ENCODE measurements at places on chromosomes 2 and 18.

- peak; percentile 48 for DNase-seq
Measured at GRCh38 chr2:85390941-85391669, 19.1 kb downstream of the CAPG start.

DNA sequence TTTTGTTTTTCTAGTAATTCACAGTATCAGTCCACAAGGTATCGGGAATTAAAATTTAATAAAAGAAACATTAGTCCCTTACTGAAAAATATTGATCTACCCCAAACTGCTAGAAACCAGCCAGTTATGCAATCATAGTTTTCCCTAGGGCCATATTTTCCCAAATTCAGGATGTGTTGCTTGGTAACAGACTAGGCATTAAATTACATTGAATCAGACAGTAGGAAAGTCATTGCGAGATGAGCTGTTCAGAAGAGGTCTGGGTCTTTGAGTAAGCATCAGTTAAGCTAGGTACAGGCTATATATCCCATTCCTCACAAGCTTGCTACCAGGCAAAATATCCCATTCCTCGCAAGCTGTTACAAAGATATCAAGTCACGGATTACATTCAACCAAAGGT lies 123.0 kb upstream of the CCDC150 start:
- no peak for DNase-seq

DNA sequence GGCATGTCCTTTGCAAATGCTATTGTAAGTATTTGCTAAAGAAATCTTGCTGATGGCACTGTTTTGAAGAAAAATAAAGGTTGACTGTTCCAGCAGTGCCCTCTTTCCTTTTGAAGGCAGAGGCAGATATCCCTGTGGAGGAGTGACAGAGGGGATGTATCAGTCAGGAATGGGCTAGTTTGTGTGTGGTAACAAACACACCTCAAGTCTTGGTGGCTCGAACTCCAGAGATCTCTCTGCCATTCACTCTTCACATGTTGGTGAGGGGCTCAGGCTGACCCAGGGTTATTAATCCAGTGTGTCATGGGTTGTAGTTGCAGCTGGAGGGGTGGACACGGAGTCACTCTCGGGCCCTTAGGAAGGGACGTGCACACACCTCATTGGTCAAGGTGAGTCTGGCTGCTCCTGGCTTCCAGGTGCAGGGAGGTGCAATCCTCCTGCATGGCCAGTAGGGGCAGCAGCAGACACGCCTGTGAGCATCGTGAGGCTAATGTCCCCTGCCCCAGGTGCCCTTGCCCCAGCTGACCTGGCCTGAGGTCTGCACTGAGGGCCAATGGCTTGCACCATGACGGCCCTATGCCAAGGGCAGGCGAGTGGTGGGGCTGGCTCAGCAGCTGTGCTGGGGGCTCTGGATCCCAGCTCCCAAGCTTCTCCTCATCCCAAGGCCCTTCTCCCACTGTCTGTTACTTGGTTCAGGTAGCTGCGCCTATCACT lies 146.5 kb downstream of the ASB1 start:
- no peak for DNase-seq

DNA sequence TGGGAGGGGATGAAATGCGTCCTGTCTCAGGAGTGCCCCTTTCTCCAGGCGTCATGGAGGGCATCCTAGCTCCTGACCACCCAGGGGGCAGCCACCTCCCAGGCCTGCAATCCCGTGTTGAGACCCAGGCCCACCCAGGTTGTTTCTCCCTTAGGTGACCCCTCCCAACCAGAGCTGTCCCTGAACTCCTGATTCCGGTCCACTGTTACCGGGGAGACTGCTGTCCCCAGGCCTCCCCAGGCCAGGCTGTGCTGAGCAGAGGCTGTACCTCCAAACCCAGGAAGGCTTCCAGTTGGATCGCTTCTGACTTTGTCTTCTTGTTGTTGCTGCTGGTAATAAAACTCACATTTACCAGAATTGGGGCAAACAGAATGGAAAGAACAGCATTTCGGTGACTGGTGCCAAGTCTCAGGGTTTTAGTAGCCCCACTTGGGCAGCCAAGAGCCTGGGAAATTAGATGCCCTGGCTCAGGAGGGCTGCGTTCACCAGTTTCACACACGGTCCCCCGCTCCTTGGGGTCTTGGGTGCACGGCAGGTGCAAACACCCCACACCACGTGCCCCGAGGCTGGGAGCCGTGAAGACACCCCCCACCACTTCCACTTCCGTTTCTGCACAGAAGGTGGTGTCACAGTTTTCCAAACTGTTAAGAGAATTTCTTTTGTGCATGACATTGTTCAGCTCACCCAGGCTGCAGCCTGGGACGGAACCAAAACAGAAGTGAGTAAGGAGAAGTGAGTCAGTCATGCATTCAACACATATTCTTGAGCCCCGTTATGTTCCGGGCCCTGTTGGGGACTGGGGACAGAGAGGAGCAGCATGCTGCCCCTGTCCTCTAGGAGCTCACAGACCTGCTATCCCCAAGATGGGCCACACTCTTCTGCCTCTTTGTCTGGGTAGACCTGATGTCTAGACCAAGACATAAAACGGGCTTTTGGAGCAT lies 29.4 kb downstream of the ITM2C start:
- no peak for DNase-seq

- no peak for DNase-seq
Measured at GRCh38 chr2:126381091-126381490, 274.9 kb upstream of the GYPC start.

GRCh38 chr2:230692760-230693159 lies 19.9 kb upstream of the CAB39 start:
- DNase-seq: no peak

DNA sequence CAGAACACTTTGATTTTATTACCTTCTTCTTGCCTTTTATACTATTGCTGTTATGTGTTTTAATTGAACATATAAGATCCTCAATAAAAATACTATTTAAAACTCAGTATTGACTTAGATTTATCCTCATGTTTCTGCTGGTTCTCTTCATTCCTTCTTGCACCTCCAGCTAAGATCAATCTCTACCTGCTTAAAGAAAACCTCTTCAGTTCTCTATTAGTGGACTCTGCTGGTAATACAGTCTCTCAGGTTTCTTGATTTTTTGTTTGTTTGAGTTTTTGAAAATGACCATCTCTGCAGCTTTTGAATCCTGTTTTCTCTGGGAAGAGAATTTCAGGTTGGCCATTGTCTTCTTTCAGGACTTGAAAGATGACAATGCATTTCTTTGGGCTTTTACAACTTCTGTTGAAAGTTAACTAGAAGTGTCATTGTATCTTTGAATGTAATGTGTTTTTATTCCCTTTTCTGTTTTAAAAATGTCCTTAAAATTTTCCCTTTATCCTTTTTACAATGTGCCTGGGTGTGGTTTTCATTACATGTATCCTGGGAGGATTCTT lies 29.8 kb upstream of the TMEM131 start:
- no peak for DNase-seq

GRCh38 chr2:144132357-144132756 lies 387.6 kb downstream of the ZEB2 start:
- no peak for DNase-seq

- DNase-seq: no peak
Measured at GRCh38 chr2:169507698-169508097, 1.8 kb upstream of the KLHL41 start.
